NCI-H2081 treated with DMSO at 0.1 percent for 48 hours (cell line): ENCODE measurements at places on chromosomes 2 and 18.

DNA sequence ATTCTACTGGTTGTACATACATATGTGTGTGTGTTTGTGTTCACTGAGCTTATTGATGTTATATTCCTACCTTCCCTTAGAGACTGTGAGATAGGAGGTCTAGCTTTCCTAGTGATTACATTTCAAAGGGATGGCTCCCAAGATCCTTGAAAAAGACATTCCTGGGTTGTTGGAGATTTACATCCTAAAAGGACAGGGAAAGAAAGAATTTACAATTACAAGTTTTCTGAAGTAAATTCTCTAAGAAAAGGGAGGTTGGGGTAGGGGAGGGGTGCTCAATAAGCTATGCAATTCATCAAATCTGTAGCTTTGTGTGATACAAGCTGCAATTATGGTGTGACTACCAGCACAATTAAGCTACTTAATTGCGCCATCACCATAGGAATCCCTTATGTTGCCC lies 284.3 kb downstream of the NUP35 start:
- no peak for DNase-seq

GRCh38 chr2:141399270-141399669 lies 731.5 kb downstream of the LRP1B start:
- DNase-seq, result no peak

- no peak for DNase-seq
Observed at GRCh38 chr18:32287249-32287648, 97.4 kb downstream of the MEP1B start.

- no peak for DNase-seq
Observed at GRCh38 chr2:593356-594026, 83.7 kb downstream of the TMEM18 start.

- no peak for DNase-seq
Observed at GRCh38 chr2:240166191-240166590, 25.7 kb upstream of the OTOS start.

GRCh38 chr2:190378880-190379237 lies 29.3 kb upstream of the MFSD6 start:
- no peak for DNase-seq

DNA sequence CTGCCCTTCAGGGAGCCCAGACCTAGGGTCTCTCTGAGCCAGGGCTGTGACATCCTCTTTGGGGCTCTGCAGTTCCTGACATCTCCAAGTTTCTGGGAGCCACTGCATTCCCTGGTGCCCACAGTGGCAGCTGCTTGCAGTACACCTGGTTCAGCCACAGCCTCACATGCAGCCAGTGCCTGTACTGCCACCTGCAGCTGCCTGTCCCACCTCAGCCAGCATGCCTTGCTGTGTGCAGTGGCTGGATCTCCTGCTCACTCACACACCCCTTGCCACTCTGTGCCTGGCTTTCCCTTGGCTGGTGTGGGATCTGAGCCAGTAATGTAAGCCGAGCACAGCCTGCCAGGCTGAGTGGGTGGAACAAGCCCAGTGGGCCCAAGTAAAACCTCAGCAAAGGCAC lies 1288.7 kb downstream of the CNTNAP5 start:
- DNase-seq, result no peak

GRCh38 chr2:127650785-127651380 lies 4.9 kb downstream of the GPR17 start:
- DNase-seq, result no peak

- DNase-seq, result no peak
Observed at GRCh38 chr2:127449898-127450297, 31.7 kb downstream of the PROC start.

- DNase-seq, result no peak
Observed at GRCh38 chr2:206983161-206983859, 44.0 kb downstream of the CPO start.
